SIG-M5 (cell line): ENCODE measurements at places on chromosomes 1 and 21.

DNA sequence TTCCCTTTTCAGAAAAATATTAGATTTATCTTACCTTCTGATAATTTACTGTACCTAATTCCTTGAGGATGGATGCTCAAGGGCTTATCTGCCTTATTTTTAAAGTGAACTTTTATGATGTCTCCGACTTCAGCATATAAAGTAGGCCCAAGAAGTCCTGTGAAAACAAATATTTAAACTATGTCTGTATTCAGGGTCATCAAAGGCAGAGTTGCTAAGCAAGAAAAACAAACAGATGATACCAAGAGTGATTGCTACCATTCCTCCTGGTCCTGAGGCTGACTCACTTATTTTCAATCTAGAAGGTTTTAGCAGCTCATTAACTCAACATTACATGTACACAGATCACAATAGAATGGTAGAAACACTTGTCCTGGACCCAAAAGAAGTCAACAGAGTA is 14.1 kb downstream of the F5 start:
- no peak for DNase-seq

GRCh38 chr1:155061381-155062150 is 2.0 kb upstream of the EFNA4 start:
- DNase-seq: no peak

DNA sequence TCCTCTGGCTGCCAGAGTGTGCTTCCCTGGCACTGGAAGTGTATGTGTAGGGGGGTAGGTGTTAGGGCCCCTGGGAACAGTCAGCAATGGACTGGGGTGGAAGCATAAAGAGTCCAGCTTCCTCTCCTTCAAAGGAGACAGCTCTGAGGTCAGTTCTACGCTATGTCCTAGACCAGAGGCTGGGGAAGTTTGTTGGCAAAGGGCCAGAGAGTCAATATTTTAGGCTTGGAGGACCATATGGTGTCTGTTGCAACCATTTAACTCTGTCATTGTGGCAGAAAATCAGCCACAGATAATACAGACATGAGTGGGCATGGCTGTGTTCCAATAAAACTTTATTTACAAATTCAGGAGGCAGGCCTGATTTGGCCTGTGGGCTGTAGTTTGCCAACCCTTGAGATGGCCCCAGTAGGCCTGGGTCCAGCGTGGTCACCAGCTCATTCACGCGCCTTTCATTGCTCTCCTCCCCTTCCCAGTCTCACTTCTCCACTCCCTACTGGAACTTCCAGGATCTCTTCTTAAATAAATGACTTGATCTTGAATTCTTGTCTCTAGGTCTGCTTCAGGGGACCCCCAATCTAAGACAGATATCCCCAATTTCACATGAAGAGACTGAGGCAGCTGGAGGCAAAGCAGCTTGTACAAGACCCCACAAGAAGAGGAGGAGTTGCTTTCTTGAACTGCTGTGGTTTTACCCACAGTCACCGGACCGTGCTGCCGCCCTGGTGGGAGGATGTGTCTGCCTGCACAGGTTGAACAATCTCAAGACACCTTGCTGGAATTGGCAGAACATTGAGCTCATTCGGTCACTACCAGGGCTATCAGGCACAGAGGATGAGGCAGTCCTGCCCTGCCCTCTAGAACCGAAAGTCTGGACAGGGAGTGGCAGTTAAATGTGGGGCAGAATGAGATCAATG is 162.4 kb upstream of the POU3F1 start:
- no peak for DNase-seq

GRCh38 chr1:68780919-68781318 is 284.0 kb upstream of the DEPDC1 start:
- DNase-seq: no peak

GRCh38 chr1:89837036-89837481 is 16.2 kb downstream of the LRRC8D start:
- DNase-seq: no peak

- no peak for DNase-seq
These were observed 453.3 kb downstream of the NUF2 start for GRCh38 chr1:163774978-163775620.

- no peak for DNase-seq
These were observed 133.4 kb downstream of the PLPPR5 start for GRCh38 chr1:98870959-98871903.

DNA sequence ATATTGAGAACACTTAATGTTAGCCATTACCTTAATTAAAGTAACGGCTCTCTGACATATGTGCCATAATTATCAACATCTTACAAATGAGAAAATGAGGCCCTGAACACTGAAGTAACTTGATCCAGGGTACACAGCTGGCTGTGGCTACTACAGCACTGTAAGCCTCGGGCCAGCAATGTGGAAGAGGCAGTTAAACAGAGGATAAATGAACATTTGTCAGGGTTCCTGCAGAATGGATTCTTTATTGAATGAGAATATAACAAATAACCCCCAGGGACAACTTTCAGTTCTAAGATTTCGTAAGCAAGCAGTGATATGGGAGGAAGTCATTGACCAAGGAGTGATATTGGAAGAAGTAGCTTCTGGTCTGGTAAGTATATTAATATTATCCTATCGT is 70.5 kb upstream of the SCYL3 start:
- no peak for DNase-seq

DNA sequence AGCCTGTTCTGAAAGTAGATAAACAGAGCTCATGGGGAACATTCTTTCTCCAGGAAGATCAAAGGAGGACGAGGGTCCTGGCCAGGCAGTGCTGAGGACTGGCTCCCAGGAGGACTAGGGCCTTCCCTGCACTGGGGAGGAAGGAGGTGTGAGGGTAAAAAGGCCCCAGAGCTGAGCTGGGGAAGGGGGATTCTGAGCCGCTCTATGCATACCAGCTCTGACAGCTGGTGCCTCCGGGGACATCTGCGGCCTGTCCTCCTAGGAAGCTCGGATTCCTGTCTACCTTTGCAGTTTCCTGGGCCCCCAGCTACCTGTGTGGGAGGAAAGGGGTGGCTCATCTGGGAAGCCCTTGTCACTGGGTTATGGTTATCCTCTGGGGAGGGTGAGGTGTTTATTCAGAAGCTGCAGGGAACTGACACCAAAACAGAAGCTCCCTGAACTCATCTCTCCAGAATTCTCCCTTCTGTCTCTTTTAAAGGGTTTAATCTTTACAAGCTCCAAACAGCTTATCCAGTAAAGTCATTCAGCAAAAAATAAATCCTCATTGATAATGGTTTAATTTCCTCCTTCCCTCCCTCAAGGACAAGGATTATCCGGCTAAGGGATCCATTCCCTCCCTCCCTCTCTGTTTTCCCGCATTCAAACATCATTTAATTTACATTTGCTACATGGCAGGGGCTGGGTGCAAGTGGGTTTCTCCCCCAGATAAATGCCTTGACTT is 31.0 kb downstream of the NENF start:
- DNase-seq: no peak

- no peak for DNase-seq
These were observed 361.7 kb downstream of the PDE4B start for GRCh38 chr1:66154394-66154793.

DNA sequence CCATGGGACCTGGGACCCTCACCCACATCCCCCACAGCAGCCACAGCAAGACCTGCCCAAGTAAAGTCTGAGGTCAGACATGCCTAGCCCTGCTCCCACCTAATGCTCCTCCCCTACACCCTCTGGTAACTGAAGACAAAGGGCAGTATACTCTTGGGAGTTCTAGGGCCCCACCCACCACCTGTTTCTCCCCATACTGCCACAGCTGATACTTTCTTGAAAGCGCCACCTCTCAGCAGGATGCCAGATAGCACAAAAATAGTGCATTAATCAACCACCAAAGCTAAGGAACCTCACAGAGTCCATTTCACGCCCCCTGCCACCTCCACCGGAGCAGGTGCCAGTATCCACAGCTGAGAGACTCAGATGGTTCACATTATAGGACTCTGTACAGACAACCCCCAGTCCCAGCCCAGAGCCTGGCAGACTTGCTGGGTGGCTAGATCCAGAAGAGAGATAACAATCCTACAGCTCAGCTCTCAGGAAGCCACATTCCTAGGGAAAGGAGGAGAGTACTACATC is 238.1 kb downstream of the LRRC40 start:
- no peak for DNase-seq

DNA sequence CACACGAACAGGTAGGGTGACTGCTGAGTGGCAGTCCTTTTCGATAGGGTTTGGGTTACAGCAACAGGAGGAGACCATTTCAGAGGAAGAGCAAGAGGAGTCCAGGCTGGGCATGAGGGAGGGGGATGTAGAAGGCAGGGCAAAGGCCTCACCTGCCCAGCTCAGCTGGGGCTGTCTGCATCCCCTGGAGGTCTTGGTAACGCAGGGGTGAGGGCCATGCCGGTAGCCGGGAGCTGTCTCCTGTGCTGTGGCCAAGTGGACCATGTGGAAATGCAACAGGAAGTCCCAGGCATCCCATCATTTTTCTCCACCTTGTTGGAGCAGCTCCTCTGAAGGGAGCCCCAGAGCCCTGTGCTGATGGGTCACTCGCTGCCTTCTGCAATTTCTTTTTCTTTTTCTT is 105.4 kb upstream of the C1orf174 start:
- no peak for DNase-seq
